Activated CD4-positive, alpha-beta T cell treated with anti-CD3 and anti-CD28 coated beads, Interleukin-2, amount 10 ng/mL, durations not matched to agents 24 days and 14 days (primary cell): ENCODE measurements at places on chromosomes 11 and 22. TPM values are rescaled to one million over a fixed set of nuclear protein-coding genes. Genes with fewer than 3 reads are reported as not detected.

DNA sequence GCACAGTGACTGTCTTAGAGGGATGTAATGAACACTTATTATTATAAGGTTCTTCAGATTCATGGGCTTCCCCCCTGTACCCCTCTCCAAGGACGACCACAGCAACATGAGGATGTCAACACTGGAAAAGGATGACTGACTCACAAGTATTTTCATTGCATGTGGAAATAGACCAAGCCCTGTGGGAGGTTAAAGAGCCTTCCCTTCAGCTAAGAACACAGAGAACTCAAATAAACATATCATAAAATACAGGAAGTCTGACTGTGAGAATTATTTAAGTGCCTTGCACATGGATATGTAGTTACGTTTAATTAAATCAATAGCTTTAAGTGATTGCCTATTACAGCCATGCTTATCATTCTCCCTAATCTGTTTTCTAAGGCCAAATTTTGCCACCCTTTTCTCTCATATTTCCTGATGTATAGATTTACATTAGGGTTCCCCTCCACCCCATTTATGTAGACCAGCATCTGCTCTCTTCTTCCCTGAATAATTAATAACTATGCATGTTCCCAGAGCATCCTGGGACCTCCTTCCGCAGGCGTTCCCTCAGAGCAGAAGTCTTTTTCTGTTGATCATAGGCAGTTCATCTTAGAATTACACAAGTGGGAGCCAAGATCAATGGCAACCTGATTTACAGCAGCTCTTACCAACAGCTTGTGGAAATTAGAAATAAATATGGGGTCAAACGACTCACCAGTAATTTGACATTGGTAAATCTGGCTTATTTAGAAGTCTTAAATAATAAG is 226.9 kb downstream of the OPCML start:
- DNase-seq, result no peak

DNA sequence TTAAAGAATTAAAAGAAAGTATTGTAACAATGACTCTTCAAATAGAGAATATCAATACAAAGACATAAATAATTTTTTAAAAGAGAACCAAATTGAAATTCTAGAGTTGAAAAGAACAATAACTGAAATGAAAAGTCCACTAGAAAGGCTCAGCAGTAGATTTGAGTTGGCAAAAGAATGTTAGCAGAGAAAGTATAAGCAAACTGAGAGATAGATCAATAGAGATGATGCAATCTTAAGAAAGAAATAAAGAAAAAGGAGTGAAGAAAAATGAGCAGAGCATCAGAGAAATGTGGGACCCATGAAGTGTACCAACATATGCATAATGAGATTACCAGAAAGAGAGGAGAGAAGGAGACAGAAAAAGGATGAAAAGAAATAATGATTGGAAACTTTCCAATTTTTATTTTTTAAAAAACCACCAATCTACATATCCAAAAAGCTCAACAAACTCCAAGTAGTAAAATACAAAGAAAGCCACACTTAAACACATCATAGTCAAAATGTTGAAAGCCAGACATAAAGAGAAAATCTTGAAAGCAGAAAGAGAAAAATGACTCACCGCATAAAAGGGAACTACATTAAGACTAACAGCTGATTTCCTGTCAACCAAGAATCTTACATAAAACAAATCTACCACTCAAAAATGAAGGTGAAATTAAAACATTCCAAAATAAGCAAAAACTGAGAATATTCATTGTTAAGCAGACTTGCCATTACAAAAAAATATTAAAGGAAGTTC is 20.9 kb downstream of the NCF4 start:
- DNase-seq, result no peak

DNA sequence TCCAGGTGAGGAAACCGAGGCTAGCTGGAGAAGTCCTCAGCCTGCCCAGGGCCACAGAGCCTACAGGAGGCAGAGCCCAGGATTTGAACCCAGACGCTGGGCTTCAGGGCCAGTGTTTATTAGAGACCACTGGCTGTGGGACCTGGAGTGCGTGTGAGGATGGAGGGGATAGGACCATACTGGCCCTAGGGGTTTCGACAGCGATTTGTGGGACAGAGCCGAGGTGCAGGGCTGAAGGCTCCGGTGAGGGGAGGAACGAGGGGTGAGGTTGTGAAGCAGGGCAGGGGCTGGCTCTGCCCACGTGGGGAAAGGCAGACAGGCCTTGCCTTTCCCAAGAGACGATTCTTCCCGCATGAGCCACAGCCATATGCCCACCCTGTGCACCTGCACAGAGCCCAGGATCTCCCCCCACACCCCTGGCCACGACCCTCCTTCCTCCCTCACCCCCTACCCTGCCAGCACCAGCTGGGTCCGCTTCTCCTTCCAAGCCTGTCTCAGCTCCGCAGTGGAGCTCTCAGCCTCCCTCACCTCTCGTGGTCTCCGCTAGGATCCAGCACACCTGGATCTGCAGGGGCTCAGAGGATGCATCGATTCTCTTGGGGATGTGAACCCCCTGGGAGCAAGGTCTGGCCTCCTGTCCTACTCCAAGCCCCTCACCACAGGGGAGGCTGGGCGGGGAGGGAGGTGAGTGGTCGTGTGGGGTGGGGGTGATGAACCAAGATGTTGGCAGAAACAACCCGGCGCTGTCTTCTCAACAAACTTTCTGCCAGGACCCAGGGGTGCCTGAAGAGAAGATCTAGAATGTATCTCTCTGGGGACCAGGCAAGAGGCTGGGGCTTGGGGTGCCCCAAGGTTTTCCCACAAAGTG is 58.4 kb downstream of the RTL6 start:
- DNase-seq, result no peak

- DNase-seq, result peak; percentile 73
These were observed 4.3 kb upstream of the LMO1 start for GRCh38 chr11:8267831-8268529.

GRCh38 chr11:115939731-115940421 is 435.7 kb upstream of the CADM1 start:
- DNase-seq, result no peak

- no peak for DNase-seq
These were observed 87.7 kb upstream of the BIRC3 start for GRCh38 chr11:102229510-102230123.

DNA sequence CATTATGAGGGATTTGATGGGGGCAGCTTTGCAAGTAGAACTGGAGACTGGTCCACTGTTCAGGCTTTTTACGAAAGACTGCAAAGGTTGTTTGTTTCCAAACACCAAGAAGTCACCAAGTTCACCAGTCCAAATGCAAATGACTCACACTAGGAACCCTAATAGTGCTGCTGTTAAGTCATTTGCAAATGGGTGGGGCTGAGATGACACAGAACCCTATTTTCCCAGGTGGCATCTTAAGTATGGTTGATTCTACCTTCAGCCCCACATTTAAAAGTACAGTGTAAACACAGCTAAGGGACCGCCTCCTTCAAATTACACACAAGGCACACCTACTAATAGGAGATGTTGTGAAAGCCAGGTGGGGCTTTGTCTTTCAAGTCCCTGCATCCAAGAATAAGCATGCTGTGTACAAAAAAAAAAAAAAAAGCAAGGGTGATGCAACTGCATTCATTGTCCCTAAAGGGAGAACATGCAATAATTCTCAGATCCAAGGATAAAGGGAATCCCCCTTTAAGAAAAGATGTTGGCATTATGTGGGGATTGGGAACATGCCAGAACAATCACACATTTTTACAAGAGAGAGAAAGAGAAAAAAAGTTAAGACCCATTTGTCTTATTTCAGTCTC is 27.3 kb downstream of the BDNF start:
- no peak for DNase-seq

GRCh38 chr22:22937894-22938480 is 50.4 kb downstream of the IGLL5 start:
- DNase-seq, result no peak

GRCh38 chr11:16096336-16096735 is 260.0 kb downstream of the SOX6 start:
- no peak for DNase-seq

GRCh38 chr22:42925598-42925997 is 68.5 kb upstream of the ARFGAP3 start:
- no peak for DNase-seq

DNA sequence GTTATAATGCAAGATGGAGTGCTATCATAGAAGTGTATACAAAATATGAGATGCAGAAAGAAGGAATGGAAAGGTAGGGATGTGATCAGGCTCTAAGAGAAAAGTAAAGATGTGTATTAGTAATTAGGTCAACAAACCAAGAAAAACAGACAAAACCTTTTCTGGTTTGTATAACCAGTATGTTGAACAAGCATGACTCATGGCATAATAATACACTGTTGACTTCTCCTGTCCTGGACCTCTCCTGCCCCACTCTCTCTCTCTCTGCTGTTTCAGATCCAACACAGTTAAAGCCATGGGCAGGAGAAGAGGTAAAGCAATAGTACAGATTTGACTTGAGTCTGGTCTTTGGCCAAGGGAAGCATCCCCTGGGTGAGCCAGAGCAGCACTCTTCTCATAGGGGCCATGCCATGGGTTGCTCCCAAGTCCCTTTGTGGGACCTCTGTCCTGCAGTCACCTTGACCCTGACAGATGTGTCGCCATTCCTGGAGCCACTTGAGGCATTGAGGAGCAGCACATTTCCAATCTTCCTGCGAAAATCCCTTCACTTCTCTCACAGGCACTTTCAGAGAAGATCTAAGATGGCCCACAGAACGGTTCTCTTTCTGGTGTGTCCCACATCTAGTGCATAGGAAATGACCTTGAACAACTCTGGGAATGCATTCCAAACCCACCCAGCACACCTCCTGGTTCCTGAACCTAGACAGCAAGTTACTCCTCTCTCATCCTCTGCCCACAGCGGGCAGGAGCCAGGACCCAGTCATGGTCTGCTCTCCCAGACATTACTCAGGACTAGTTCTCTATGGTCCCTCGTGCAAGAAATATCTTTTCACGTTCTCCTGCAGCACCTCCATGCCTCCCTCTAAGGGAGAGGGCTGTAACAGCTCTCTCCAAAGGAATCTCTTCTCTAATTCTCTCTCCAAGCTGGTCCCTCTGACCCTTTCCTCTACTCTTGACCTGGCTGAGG is 58.2 kb upstream of the PRSS23 start:
- DNase-seq, result peak; percentile 50

APLNR gene
- total RNA-seq, result not detected in 2 replicates

DNA sequence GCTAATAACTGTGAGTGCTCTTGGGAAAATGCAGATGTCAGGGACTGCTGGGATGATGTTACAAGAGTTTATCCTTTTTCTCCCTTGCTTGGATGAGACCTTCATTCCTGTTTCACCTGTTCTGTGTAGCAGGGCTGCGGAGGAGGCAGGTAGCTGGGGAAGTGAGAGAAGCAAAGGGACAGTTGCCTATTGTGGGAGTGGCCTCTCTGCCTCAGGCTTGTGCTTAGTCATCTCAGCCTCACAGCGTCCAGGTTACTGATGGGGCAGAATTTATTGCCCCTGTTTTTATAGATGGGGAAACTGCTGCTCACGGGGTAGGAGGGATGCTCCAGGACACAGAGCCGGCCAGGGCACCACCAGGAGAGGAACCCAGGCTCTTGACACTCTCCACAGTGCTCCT is 1.7 kb downstream of the STX3 start:
- no peak for DNase-seq

GRCh38 chr11:17527628-17527995 is 16.6 kb downstream of the USH1C start:
- DNase-seq, result no peak

- DNase-seq, result no peak
These were observed 4.3 kb downstream of the YIF1A start for GRCh38 chr11:66284526-66285078.

LBHD1 gene
- 21.5 and 23.0 TPM in 2 replicates for total RNA-seq

DNA sequence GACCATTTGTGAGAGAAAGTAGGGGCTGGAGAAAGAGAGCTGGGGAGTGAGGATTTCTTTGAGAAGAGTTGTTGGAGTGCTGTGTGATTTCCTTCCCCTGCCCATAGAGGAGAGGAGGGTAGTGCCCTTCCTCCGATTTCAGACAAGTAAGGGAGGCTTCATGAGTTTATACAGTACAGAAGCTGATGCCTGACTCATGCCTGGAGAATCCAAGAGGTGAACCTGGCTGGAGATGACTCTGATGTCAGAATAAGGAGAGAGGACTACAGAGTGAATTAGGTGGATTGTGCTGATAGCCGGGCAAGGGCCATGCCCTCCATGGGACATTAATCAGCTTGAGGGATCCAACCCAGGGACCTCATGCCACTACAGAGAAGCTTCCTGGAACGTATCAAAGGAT is 91.6 kb downstream of the FAR1 start:
- no peak for DNase-seq

- DNase-seq, result no peak
These were observed 104.7 kb upstream of the CARD18 start for GRCh38 chr11:105244160-105244825.

- peak; percentile 83 for DNase-seq
These were observed 511 bp upstream of the CLCF1 start for GRCh38 chr11:67373648-67374570.

DNA sequence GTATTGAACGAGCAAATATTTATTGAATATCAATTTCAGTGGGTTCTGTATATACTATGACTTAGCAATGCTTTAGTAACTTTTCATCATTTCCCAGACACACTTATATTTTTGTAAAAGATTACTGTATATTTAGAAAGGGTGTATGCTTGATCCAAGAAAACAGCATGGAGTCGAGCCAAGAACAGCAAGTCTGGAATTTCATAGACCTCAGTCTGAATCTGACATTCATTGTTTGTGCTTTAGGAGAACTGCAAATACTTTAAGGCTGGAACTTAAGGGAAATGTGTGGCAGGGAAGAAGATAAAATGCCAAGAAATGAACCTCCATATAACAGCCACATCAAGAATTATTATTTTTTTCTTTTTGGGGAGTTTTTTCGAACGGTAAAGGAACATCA is 1156.8 kb downstream of the LRRC4C start:
- DNase-seq, result no peak

DNA sequence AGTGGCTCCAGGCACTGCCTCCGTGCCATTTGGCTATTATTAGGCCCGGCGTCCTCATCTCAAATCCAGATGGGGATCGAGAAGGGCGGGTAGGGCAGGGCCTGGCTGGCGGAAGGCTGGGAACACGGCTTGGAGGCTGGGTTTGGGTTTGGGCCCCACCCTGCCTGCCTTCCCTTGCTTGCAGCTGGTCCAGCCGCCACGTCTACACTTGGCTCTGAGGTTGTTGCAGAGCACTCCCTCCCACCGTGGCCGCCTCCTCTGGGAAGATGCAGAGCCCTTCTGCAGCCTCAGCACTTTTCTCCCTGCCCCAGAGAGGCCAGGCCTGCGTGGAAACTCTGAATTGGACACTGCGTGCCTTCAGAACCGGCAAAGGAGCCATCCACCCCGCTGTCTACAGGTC is 5.2 kb upstream of the SMTN start:
- no peak for DNase-seq

GRCh38 chr11:15793043-15793996 is 563.0 kb downstream of the SOX6 start:
- DNase-seq, result no peak

DNA sequence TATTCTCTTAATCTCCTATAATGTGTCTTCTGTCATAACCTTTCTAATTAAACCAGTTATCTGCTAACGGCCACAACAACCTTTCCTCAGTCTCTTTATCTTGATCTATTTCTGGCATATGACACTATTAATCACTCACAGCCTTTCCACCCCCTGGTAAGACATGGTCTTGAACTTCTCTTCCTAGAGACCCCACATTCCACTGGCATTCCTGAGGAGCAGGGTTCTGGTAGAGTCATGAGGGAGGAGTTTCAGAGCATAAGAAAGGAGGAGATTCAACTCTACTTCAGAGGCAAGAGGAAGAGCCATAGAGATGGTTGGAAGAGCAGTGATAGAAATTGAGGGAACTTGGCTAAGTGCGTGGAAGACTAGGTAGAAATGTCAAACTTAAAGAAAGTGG is 325.6 kb downstream of the BLID start:
- DNase-seq, result no peak
